Suppressor macrophage (primary cell): ENCODE measurements at places on chromosomes 16 and 17.

DNA sequence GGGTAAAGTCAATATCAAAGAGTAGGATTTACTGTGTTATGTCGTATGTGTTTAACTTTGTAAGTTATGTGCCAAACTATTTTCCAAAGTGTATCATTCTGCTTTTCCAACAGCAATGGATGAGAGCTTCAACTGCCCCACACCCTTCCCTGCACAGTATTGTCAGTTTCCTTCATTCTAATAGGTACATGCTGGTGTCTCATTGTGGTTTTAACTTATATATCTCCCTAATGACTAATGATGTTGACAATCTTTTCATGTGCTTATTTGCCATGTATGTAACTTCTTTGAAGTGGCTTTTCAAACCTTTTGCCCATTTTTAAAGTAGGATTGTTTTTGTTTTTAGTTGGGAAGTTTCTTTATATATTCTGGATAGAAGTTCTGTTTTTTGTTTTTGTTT is 3.8 kb downstream of the DDX19B start:
- DNase-seq, result no peak

- peak; percentile 66 for DNase-seq
Observed at GRCh38 chr17:8966926-8967325, 1.4 kb upstream of the PIK3R5 start.

DNA sequence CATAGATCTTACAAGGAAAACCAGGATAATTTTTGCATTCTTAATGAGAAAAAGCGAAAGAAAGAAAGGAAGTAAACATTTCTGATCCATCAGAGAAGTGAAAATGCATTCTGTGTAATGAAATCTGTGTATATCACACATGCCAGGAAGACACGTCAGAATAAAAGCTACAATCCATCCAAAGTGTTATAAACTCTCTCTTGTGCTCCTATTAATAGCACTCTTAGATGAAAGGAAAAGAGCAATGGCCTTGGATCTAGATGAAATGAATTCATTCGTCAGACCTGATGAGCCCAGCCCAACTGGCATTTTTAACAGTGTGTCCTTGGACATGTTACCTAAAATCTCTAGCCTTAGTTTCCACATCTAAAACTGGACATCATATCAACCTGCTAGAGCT is 885.5 kb downstream of the CDH11 start:
- DNase-seq, result no peak

- no peak for DNase-seq
Observed at GRCh38 chr16:66976746-66977145, 11.6 kb upstream of the CES4A start.

DNA sequence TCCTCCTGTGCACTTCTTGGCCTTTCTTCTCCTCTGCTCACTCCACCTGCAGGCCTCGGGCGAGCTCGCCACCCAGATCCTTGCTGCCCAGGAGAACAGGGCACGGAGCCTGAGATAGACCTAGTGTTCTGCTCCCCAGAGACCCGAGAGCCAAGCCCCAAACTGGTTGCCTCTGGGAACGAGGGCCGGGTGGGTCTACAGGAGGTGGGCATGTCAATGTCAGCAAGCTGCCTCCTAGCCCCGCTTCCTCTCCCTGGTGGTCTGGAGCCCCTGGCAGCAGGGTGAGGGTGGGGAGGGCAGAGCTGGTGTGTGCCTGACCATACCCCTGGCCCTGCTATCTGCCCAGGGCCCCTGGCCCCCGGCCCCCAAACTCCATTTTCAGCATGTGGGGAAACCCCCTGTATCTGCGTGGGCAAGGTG is 841 bp upstream of the NDRG4 start:
- no peak for DNase-seq

DNA sequence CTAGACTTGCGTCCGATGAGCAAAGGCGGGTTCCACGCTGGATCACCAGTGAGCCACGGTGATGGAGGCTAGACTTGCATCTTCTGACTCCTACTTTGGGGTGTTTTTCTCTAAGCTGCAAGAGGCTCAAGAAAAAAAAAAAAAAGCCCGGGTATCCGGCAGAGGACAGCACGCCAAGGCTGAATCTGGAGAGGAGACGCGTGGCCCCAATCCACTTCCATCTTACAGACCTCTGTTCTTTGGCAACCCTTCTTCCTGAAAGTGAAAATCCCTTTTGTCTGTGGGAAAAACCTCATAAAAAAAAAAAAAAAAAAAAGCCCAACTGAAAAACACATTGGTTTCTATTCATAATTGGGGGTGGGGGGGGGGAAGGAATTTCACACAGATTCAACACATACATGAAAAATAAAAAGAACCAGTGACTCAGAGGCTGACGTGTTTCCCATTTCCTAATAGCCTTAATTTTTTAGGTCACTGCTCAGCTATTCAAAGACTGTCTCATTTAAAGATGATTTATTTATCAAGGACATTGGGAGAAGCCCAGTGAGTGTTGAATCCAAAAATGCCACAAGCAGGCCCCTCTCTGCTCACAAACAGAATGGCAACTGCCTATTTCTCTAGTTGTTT is 258.3 kb downstream of the FOXL1 start:
- no peak for DNase-seq

DNA sequence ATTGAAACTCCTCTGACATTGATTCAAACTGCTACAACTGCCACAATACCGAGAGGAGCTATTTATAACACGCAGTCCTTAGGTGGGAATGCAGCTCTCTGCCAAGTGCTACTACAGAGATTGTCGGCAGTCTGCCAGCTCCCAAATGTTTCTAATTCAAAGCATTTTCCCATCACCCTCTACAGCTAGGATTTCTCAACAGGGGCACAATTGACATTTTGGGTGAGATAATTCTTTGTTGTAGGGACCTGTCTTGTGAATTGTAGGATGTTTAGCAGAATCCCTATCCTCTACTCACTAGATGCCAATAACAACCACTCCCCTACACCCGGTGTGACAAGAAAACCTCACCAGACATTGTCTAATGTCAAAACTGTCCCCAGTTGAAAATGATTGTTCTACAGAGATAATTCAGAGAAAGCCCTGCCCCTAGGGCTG is 7.8 kb upstream of the N4BP1 start:
- no peak for DNase-seq

DNA sequence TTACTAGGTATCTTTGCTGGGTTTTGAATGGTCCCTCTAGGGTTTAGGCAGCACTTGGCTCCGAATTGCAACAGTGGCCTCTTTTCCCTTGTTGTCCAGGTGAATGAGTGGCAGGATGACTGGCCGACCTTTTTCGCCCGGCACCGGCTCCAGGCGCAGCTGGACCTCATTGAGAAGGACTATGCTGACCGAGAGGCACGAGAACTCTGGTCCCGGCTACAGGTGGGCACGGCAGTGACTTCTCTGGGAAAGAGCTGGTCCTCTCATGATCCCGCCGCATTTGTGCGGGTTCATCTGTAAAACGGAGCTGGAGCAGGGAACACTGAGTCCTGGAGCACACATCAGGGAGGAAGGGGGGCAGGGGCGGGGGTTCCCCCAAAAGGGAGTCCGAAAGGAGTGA is 3.1 kb upstream of the TBCD start:
- DNase-seq, result no peak

GRCh38 chr17:82882715-82883418 is 43.0 kb upstream of the ZNF750 start:
- peak; percentile 49 for DNase-seq

DNA sequence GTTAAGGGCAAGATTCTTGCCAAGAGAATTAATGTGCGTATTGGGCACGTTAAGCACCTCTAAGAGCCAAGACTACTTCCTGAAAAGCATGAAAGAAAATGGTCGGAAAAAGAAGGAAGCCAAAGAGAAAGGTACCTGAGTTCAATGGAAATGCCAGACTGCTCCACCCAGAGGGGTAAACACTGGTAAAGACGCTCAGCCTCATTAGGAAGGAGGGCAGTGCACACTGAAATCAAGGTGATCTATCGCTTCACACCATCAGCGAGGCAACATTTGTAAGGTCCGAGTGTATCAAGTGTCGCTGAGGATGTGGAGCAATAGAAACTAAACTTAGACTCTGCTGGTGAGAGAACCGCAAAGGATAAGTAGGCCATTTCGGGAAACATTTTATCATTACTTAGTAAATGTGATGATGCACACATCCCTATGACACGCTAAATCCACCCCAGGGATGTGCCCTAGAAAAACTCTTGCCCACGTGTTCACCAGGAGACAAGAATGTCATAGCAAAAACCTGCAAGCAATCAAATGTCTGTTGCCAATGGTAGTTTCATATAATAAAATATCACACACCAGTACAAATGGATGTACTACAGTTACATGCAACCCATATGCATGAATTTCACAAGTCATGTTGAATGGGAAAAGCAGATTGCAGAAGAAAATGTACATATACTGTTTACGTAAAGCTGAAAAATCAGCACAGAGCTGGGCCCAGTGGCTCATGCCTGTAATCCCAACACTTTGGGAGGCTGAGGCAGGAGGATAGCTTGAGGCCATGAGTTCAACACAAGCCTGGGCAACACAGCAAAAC is 23.6 kb downstream of the CNTROB start:
- DNase-seq, result no peak

DNA sequence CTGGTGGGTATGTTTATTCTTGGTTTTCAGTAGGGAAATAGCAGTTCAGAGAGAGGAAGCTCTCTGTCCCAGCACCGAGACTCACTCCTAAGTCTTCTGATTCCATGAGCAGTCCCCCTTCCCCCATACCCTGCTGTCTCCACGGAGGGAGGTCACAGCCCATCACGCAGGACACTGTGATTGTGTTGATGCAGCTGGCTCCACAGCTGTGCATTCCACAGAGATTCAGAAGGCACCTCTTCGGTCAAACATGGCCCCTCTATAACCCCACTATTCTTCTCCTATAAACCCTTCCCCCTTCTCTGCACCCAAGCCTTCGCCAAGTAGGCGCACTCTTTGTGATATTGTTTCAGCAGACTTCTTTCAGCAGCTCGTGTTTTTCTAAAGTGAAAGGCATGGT is 104.3 kb upstream of the HLF start:
- DNase-seq, result no peak

DNA sequence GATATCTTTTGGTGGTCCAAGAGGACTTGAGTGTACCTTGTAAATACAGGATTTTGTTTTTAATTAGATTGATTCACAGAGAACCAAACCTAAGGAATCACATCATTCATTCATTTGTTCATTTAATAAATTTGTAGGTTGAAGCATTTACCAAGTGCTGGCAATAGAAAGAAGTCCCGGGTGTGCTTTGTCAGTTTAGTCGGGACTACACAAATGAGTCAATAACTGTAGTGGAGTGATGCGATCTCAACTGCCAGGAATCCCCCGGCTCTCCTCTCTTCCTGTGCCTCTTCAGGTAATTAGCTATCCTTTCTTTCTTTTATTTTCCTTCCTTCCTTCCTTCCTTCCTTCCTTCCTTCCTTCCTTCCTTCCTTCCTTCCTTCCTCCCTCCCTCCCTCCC is 1.4 kb upstream of the WWOX start:
- no peak for DNase-seq

GRCh38 chr16:2364638-2365210 is 24.2 kb upstream of the ABCA3 start:
- no peak for DNase-seq

DNA sequence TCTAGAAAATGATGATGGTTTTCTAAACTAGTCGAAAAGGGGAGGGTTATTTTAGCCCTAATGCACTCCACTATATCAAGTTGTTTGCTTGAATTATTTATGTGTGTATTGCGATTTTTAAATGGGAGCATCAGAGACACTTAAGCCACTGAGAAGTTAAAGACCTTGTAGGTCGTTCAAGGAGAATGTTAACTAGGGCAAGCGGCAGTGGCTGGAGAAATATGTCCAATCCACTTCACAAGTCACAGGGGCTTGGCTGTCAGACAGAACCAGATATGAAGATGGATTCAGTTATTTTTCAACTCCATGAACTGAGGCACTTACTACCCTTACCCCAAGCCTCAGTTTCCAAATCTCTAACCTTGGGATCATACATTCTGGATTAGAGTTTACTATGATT is 702.0 kb downstream of the CDH11 start:
- DNase-seq, result no peak

- no peak for DNase-seq
Observed at GRCh38 chr16:53995378-53995777, 291.2 kb downstream of the IRX3 start.

DNA sequence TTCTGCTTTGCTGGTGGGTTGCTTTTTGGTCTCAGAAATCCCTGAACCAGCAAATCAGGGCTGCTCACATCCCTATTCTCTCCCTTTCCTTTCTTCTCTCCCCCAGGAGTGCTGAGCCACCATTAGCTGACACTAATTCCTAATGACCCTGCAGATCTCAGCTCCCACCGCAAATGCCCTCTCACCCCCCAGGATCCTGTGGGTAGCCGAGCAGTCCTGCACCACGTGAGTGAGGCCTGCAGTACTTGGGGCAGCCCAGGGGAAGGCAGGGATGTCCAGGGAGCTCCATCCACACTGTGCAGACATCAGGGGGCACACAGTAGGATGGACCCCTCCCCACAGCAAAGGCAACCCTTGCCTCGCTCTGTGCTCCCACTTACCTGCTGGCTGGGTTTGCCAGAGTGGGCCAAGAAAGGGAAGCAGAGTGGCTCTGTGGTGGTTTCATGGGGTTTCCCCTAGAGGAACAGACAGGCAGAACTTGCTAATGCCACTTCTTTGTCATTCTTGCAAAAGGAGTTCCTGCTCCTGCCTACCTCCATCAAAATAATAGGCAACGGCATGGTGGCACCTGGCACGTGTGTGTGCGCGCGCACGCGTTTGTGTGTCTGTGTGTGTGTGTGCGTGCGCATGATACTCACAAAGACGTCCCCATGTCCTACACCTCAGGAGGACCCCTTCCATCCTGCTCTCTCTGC is 135.6 kb downstream of the GAS7 start:
- DNase-seq, result peak; percentile 80

GRCh38 chr17:63653050-63653449 is 30.8 kb downstream of the MAP3K3 start:
- DNase-seq, result no peak

DNA sequence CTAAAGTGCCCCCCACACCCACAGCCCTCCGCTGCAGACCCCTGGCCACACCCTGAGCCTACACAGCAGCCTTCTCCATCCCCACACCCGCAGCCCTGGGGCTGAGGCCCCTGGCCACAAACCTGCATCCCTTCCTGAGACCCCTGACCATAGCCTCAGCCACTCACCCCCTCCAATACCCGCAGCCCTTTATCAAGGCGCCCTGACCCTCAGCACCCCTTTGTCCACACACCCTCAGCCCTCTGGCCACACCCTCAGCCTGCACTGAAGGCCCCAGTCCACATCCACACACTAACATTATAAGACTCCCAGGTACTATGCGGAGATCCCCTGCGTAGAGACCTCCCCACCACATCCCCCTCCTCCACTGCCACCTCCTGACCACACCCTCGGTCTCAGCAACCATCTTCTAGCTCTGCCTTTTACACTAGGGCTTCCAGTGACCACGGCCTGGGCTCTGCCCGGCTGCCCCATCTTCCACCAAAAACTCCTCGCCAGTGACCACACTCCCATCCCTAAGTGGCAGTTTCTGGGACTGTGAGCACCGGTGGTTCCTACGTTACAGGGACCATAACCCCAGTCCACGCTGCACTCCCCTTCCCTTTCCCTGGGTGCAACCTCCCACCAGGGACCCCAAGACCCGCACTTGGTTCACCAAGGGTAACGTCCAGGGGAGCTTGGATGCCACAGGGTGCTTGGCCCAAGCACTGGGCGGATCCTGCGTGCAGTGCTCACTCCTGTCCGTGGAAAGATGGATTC is 818 bp downstream of the TPPP3 start:
- DNase-seq, result no peak
